ENCODE measurements at places on chromosomes 5 and 9. TPM values are rescaled to one million over a fixed set of nuclear protein-coding genes. Genes with fewer than 3 reads are reported as not detected.

The BRD9 gene
- 112 TPM for total RNA-seq

The KCNV2 gene
- total RNA-seq = not detected

The ZNF169 gene
- total RNA-seq = 11.3 TPM

The NTRK2 gene
- not detected for total RNA-seq

DNA sequence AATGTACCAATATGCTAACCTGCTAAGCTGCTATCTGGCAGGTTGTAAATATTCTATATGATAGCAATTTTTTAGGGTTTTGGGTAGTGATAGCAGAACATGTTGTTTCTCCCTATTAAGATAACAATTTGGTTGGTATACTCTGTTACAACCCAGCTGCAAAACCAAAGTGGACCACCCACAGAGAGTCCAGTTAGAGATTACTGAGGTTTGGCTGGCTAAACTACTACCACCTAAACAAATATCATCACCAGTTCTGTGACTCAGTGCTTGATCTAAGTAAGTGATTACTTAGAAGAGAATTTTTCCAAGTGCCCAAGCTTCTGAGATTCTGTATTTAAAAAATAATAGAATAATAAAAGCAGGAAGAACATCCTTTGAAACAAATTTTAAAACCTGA, 72.3 kb downstream of the XRCC4 start:
- no peaks in the 10 kb centered on the region for H3K36me3 ChIP-seq
- no peaks in the 10 kb centered on the region for H3K27me3 ChIP-seq
- no peaks in the 10 kb centered on the region for H3K4me1 ChIP-seq
- H3K27ac ChIP-seq = no peak overlapping the region
- DNase-seq = no peak

- no peak overlapping the region for H3K4me3 ChIP-seq
- DNase-seq = peak; percentile 42
- no peaks in the 10 kb centered on the region for H3K27me3 ChIP-seq
- H3K36me3 ChIP-seq = no peaks in the 10 kb centered on the region
- H3K27ac ChIP-seq = no peak overlapping the region
Measured at GRCh38 chr5:58871648-58872242, 288.9 kb downstream of the RAB3C start.

DNA sequence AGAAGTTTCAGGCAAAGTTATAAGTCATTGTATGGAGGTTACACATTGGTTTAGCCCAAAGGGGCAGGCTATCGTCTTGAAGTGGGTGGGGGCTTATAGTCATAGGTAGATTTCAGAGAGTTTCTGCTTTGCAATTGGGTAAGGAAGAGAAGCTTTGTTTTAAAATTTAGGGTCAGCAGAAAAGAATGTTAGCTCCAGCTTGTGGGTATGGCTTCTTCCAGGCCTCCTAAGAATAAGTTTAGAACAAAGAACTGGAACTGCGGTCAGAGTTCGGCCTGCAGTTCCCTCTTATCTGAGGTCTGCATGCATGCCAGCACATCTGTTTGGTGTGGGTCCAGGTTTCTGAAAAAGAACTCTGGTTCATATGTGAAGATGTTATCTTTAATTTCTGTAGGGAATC, 96.1 kb downstream of the CYFIP2 start:
- no peak overlapping the region for H3K27ac ChIP-seq
- DNase-seq = no peak
- H3K4me3 ChIP-seq = no peak overlapping the region
- H3K36me3 ChIP-seq = no peaks in the 10 kb centered on the region
- H3K27me3 ChIP-seq = no peaks in the 10 kb centered on the region
- H3K4me1 ChIP-seq = no peaks in the 10 kb centered on the region

DNA sequence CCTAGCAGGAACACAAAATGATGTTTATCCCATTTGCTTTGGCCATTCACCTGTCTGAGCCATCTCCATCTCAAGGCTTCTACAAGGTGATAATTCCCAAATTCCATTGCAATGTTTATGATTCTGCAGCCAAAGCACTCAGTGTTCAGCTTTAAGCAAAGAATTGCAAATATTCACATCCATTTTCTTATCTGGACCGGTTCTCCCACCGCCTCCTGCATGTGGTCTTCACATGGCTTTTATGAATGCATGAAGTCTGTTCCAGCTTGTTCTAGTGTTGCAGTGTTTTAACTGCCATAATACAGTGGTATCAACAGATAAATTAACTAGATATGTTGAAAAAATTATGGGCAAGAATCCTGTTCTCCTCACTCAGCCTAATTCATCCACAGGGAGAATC, 443.0 kb upstream of the KLF4 start:
- H3K4me3 ChIP-seq = no peak overlapping the region
- H3K27ac ChIP-seq = no peak overlapping the region
- DNase-seq = no peak
- H3K36me3 ChIP-seq = no peaks in the 10 kb centered on the region
- H3K27me3 ChIP-seq = no peaks in the 10 kb centered on the region
- H3K4me1 ChIP-seq = no peaks in the 10 kb centered on the region
